ENCODE measurements at places on chromosomes 3 and 15.

- DNase-seq: no peak
Observed at GRCh38 chr15:79035111-79035601, 55.4 kb downstream of the RASGRF1 start.

DNA sequence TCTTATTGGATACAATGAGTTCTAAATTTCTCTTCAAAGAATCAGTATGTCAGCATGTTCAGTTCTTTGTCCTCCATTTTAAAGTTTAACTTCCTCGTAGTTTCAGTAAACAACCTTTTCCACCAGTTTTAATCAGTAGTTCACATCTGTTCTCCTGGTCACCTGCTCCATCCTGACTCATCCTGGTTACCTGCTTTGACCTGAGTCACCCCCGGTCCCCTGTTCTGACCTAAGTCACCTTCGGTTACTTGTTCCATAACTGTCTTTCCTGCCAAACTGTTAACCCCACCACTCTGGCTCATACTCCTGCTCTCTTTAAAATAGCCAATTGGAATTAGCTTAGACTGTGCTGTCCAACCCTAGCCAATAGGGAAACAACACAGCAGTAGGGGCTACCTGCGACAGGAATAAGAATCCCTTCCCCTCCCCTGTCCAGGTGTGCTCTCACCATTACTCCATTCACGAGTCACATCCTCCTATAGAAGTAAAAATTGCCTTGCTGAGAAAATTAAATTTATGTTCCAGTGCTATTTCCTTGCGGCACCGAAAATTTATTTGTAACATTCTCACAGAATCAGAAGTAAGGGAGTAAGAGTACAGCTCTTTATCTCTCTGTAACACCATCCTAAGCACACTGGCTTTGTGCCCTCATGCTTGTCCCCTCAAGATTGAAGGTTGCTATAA is 23.8 kb downstream of the TRANK1 start:
- no peak for DNase-seq

- no peak for DNase-seq
Observed at GRCh38 chr3:53161450-53161819, 426 bp downstream of the PRKCD start.

GRCh38 chr3:59266551-59266950 is 216.7 kb upstream of the CFAP20DC start:
- no peak for DNase-seq

GRCh38 chr3:122921791-122922651 is 105.5 kb downstream of the SEMA5B start:
- no peak for DNase-seq

GRCh38 chr3:174232658-174233429 is 626.3 kb upstream of the NAALADL2 start:
- no peak for DNase-seq

DNA sequence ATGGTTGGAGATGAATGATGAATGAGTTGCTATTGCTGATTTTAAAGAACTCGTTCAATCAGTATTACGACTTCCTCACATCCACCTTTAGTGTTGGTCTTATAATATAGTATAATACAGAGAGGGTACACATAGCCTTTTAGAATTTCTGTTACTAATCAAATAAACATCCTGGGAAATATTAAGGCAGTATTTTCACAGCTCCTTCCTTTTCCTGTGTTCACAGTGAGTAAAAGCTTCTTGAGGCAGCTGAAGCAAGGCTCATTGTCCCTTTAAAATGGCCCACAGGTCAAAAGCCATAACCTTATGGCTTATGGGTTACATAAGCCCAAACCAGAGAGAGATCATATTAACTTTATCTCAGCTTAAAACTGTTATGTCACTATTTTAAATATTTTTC is 1.3 kb upstream of the BTLA start:
- peak; percentile 70 for DNase-seq

- no peak for DNase-seq
Observed at GRCh38 chr15:79675982-79676381, 220.8 kb downstream of the MTHFS start.

Data from pulmonary artery endothelial cell (primary cell).